Activated T-helper 1 cell treated with anti-CD3 and anti-CD28 coated beads, Interleukin-12 subunit alpha, Interleukin-12 subunit beta, Interleukin-2, Interleukin-4 antibody, amounts not matched to agents 30 ng/mL and 10 ng/mL and 1 ng/mL, durations not matched to agents 14 hours and 24 hours and 36 hours (primary cell): ENCODE measurements at places on chromosomes 1 and 21. TPM values are rescaled to one million over a fixed set of nuclear protein-coding genes. Genes with fewer than 3 reads are reported as not detected.

DNA sequence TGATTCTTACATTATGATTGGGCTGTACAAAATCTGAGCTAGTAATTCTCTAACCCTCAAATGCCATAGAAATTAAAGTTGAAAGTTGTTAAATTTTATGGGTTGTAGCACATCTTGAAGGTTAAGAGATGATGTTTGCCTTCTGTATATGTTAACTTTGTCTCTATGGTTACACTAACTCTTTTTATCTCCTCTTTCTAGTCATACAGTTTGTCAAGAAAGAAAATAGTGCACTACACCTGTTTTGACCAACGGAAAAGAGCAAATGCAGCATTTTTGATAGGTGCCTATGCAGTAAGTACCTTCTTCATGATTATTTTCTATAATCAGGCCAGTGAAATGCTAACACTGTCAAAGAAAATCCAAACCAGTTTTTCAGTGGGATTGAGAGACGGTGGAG lies 38.2 kb downstream of the CDC14A start:
- H3K27ac ChIP-seq, result no peak overlapping the region
- DNase-seq, result no peak
- peaks cover 31% of the 10 kb centered on the region for H3K36me3 ChIP-seq
- H3K4me3 ChIP-seq, result no peak overlapping the region
- H3K27me3 ChIP-seq, result no peaks in the 10 kb centered on the region

DNA sequence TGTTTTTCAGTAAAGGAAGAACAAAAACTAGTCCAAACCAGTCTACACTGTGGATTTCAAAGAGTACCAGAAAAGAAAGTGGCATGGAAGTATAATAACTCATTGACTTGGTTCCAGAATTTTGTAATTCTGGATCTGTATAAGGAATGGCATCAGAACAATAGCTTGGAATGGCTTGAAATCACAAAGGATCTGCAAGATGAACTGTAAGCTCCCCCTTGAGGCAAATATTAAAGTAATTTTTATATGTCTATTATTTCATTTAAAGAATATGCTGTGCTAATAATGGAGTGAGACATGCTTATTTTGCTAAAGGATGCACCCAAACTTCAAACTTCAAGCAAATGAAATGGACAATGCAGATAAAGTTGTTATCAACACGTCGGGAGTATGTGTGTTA lies 21.3 kb downstream of the CHODL start:
- H3K36me3 ChIP-seq, result no peaks in the 10 kb centered on the region
- H3K4me1 ChIP-seq, result no peaks in the 10 kb centered on the region
- H3K27ac ChIP-seq, result no peak overlapping the region
- DNase-seq, result no peak
- no peak overlapping the region for H3K4me3 ChIP-seq

GRCh38 chr1:158969166-158969565 lies 37.8 kb downstream of the PYHIN1 start:
- peaks cover 23% of the 10 kb centered on the region for H3K36me3 ChIP-seq
- H3K4me1 ChIP-seq, result peaks cover 13% of the 10 kb centered on the region
- no peak for DNase-seq
- peak overlapping the region; percentile 56 for H3K27ac ChIP-seq

DNA sequence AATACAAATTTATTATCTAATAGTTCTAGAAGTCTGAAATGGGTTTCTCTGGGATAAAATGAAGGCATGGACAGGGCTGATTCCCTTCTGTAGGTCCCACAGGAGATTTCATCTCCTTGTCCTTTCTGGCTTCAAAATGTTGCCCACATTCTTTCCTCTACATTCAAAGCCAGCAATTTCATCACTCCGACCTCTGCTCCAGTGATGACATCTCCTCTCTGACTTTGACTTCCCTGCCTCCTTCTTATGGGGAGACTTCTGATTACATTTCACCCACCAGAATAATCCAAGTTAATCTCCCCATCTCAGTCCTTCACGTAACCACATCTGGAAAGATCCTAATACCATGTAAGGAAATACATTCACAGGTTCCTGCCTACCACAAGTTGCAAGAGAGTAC lies 358.0 kb upstream of the C1orf87 start:
- no peak for DNase-seq
- H3K27ac ChIP-seq, result no peak overlapping the region
- no peaks in the 10 kb centered on the region for H3K36me3 ChIP-seq
- H3K4me1 ChIP-seq, result no peaks in the 10 kb centered on the region
- no peak overlapping the region for H3K4me3 ChIP-seq
- H3K27me3 ChIP-seq, result no peaks in the 10 kb centered on the region

CYP4B1 gene
- not detected in 2 replicates for total RNA-seq

GRCh38 chr1:225652729-225653462 lies at the start of gene ENAH:
ENAH (minus strand) TSS chr1:225653123; CDS start chr1:225652690, 433 bp downstream.
- peaks cover 67% of the 10 kb centered on the region for H3K27me3 ChIP-seq
- no peaks in the 10 kb centered on the region for H3K36me3 ChIP-seq
- H3K4me1 ChIP-seq, result peaks cover 16% of the 10 kb centered on the region
- peak within 1 kb of the TSS; percentile 87 for H3K4me3 ChIP-seq

DNA sequence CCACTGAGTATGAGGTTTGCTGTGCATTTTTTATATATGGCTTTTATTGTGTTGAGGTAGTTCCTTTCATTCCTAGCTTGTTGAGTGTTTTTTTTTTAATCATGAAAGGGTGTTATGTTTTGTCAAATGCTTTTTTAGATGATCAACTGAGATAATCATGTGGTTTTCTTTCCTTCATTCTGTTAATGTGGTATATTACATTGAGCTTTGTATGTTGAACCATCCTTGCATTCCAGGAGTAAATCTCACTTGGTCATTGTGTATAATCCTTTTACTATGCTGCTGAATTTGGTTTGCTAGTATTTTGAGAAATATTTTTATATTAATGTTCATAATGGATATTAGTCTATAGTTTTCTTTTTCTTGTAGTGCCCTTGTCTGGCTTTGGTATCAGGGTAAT lies 11.1 kb upstream of the ZBTB40 start:
- no peak overlapping the region for H3K4me3 ChIP-seq
- no peak for DNase-seq
- H3K36me3 ChIP-seq, result peaks cover 2% of the 10 kb centered on the region
- peaks cover 17% of the 10 kb centered on the region for H3K27me3 ChIP-seq
- H3K27ac ChIP-seq, result no peak overlapping the region

DNA sequence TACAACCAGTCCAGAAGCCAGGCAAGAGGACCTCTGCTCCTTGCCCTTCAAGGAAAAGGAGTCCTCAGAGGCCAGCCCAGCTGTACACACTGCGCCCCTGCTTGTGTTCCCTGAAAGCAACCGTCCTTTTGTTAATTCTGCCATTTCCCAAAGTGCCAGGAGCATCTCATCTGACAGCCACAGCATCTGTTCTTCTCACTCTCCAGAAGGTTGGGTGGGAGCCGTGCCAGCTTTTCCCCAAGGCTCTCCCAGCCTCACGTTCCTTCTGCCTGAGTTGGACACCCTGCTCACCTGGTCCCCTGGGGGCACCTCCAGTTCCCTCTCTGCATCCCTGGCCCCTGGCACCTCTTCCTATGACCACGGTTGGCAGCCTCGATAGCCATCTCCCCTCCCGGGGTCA lies 10.5 kb upstream of the CNTN2 start:
- H3K4me1 ChIP-seq, result no peaks in the 10 kb centered on the region
- no peaks in the 10 kb centered on the region for H3K36me3 ChIP-seq
- H3K27ac ChIP-seq, result no peak overlapping the region
- no peak for DNase-seq

GRCh38 chr1:103497404-103497803 lies 28.1 kb upstream of the RNPC3 start:
- H3K27ac ChIP-seq, result no peak overlapping the region
- no peak overlapping the region for H3K4me3 ChIP-seq

- no peaks in the 10 kb centered on the region for H3K4me1 ChIP-seq
- no peaks in the 10 kb centered on the region for H3K36me3 ChIP-seq
- DNase-seq, result no peak
- no peak overlapping the region for H3K4me3 ChIP-seq
- no peaks in the 10 kb centered on the region for H3K27me3 ChIP-seq
Measured at GRCh38 chr1:1080951-1081310, 6.8 kb upstream of the RNF223 start.

GRCh38 chr1:169697755-169698154 lies 13.7 kb downstream of the SELL start:
- H3K27me3 ChIP-seq, result no peaks in the 10 kb centered on the region
- peak overlapping the region; percentile 86 for H3K27ac ChIP-seq
- H3K4me1 ChIP-seq, result peaks cover 95% of the 10 kb centered on the region
- H3K36me3 ChIP-seq, result peaks cover 66% of the 10 kb centered on the region
- peak overlapping the region; percentile 54 for H3K4me3 ChIP-seq

LCE7A gene
- total RNA-seq, result not detected in 2 replicates

DNA sequence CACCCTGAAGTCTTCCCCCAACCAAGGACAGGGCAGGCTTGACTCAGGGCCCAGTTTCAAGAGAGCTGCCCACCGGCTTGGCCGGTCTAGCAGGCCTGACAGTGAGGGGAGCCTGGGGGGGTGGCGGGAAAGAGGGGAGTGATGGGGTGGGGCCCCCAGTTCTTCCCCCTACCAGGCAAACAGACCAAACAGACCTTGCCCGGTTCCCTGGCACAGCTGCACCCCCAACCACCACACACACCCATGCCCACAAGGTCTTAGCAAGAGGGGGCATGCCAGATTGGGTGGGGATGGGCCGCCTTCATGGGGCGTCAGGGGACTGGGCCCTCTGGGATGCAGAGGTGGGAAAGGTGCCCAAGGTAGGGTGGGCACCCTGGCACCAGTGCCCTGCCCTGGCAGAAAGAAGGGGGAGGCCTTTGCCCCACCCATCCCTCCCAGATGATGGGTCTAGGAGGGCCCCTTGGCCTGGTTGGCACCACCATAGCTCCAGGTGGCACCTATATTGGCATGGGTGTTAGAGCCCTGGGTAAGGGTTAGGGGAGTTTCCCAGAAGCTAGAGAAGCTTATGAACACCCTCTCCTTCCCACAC lies 8.9 kb downstream of the ZBTB7B start:
- peaks cover 52% of the 10 kb centered on the region for H3K36me3 ChIP-seq
- H3K4me1 ChIP-seq, result peaks cover 56% of the 10 kb centered on the region
- DNase-seq, result no peak
- H3K4me3 ChIP-seq, result peak overlapping the region; percentile 99
- no peaks in the 10 kb centered on the region for H3K27me3 ChIP-seq

ABCA4 gene
- total RNA-seq, result 0.29 TPM in 1 of 2 replicates, not detected in the other

AGMAT gene
- 34.4 and 34.5 TPM in 2 replicates for total RNA-seq

C1orf87 gene
- not detected in 2 replicates for total RNA-seq

COL24A1 gene
- 0.05 TPM in 1 of 2 replicates, not detected in the other for total RNA-seq

- no peaks in the 10 kb centered on the region for H3K27me3 ChIP-seq
- H3K27ac ChIP-seq, result peak overlapping the region; percentile 81
Measured at GRCh38 chr1:41751804-41752513, 166.8 kb downstream of the HIVEP3 start.

DNA sequence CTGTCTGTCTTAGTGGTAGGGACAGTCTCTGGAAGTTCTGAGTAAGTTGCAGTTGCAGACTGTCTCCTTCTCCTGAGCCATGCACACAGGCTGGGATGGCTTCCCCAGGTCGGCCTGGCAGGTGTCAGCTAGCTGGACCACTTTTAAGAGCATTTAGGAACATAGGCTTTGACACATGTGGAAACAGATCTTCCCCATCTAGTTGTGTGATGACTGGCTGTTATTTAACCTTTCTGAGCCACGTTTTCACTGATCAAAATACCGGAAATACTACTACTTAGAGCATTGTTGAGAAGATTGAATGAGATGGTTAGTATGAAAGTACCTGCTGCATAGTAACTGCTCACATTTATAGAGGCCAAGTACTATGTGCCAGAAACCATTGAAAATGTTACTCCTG lies 6.2 kb upstream of the MAPKAPK2 start:
- H3K27me3 ChIP-seq, result peaks cover 5% of the 10 kb centered on the region
- no peak for DNase-seq
- no peak overlapping the region for H3K4me3 ChIP-seq
- H3K4me1 ChIP-seq, result peaks cover 41% of the 10 kb centered on the region
- no peaks in the 10 kb centered on the region for H3K36me3 ChIP-seq

GRCh38 chr1:64039390-64039926 lies 164.0 kb upstream of the UBE2U start:
- H3K36me3 ChIP-seq, result no peaks in the 10 kb centered on the region
- H3K27me3 ChIP-seq, result peaks cover 7% of the 10 kb centered on the region
- no peaks in the 10 kb centered on the region for H3K4me1 ChIP-seq
- H3K4me3 ChIP-seq, result no peak overlapping the region
- DNase-seq, result no peak

LCE2C gene
- not detected in 2 replicates for total RNA-seq

DNA sequence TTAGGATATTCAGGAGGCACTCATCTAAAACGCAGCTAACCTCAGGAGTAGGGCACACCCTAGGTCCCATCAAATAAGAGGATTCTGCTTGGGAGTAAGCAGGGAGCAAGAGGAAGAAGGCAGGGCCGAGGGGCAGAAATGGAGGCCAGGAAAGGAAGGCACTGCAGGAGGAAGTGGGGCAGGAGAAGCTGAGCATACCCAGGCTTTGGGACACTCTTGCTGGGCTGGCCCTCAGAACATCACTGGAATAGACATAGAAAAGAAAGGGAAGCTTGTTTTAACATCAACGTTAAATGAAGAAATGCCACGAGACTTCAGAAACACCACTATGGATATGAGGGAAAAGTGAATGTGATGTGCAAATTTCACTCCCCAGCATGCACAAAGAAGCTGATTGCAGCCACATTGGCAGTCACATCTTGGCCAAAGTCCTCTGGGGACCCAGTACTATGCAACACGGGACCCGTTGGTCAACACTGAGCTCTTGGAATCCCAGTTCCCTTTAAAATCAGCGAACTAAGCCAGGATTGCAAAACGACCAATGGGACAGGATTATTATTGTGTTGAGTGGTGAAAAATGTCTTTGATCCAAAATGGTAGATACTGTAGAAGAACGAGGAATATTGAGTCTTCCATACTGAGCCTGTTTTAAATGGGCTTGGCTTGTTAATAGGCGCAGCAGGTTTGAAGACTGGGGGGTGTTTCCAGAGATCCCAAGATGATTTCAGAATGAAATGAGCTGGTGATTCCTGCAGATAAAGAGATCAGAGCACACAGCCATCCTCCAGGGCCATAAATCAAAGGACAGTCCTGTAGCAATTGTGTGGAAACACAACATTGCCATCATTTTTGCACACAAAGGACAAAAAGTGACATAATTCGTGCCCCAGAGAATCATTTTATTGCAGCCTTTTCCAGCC lies 152.4 kb downstream of the TOMM20 start:
- peak overlapping the region; percentile 93 for H3K27ac ChIP-seq
- H3K27me3 ChIP-seq, result no peaks in the 10 kb centered on the region
- H3K36me3 ChIP-seq, result peaks cover 11% of the 10 kb centered on the region

DNA sequence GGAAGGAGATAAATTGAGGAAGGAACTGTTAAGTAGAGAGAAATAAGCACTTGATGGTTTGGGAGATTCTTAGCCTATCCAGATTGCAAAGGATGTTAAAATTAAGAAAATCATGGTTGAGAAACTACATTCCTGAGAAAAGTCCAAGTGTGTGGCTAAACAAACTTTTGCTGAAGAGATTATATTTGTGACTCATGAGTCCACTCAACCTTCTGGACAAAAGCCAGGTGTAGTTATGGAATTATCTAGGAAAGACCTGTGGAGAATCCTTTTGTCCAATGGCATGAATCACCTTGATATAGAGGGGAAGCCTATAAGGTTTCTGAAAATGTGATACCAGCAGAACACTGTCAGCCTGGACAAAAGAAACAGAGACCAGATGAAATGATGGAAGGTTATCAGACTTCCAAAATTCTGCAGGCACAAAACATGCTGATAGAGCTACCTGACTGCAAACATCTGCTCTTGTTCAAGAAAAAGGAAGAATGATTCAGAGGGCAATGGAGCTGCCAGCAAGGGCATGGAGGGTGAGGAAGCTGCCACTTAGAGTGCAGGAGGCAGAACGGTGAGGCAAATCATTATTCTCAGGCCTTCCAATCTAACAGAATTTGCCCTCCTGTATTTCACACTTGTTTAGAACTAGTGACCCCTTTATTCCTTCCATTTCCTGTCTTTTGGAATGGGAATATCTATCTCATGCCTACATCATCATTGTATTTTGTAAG lies 300.6 kb upstream of the PRMT6 start:
- H3K36me3 ChIP-seq, result no peaks in the 10 kb centered on the region
- no peak overlapping the region for H3K4me3 ChIP-seq
- H3K4me1 ChIP-seq, result no peaks in the 10 kb centered on the region
- H3K27me3 ChIP-seq, result no peaks in the 10 kb centered on the region
- H3K27ac ChIP-seq, result no peak overlapping the region
- no peak for DNase-seq

OR2W3 gene
- total RNA-seq, result 0.22 TPM in 1 of 2 replicates, not detected in the other
